Right lobe of liver (tissue), 6 donors: ENCODE measurements at places on chromosomes 7 and 10. TPM values are rescaled to one million over a fixed set of nuclear protein-coding genes. Genes with fewer than 3 reads are reported as not detected.

GRCh38 chr10:128213156-128213555 is 86.9 kb upstream of the MKI67 start:
- no peak overlapping the region for H3K4me3 ChIP-seq
- H3K27me3 ChIP-seq: no peaks in the 10 kb centered on the region
- DNase-seq: no peak
- no peak overlapping the region for H3K27ac ChIP-seq

DNA sequence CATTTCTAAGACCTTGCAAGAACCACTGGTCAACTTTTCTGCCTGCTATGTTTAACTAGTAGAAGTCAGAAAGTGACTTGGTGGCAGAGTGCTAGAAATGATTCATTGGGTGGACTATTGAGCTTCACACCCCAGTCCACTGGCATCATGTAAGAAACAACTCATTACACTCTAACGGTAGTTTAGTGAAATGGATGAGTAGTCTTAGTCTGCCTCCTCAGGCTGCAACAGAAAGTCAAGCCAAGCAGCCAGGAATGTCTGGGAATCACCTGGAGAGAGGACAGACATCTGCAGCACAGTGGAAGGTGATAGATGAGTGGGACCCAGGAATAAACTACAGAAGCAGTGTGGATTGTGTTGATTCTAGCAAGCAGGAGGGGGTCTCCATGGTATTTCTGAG is 125.4 kb downstream of the AUTS2 start:
- no peak overlapping the region for H3K27ac ChIP-seq
- H3K36me3 ChIP-seq: no peaks in the 10 kb centered on the region
- no peaks in the 10 kb centered on the region for H3K4me1 ChIP-seq
- no peaks in the 10 kb centered on the region for H3K27me3 ChIP-seq
- no peak overlapping the region for H3K4me3 ChIP-seq
- DNase-seq: no peak

DNA sequence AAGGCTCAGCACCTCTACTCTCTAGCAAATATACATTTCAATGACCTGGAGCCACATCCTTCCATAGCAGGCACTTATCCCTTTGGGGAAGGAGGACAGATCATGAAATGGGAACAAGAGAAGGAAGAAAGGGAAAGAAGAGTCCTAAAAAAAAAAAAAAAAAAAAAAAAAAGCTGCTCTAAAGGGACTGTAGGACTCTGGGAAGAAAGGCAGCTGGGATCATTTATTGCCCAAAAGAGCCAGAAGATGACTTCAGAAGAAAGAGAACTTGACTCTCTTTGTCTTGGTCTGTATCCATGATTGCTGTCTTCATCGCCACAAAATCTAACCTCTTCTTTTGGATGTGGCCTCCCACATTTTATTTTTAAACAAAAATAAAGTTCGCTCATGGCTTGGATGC is 203.6 kb upstream of the CELF2 start:
- H3K27me3 ChIP-seq: no peaks in the 10 kb centered on the region
- H3K27ac ChIP-seq: no peak overlapping the region
- no peaks in the 10 kb centered on the region for H3K36me3 ChIP-seq
- H3K4me3 ChIP-seq: no peak overlapping the region
- H3K4me1 ChIP-seq: no peaks in the 10 kb centered on the region

- H3K27me3 ChIP-seq: no peaks in the 10 kb centered on the region
- no peak for DNase-seq
- no peak overlapping the region for H3K4me3 ChIP-seq
- H3K36me3 ChIP-seq: no peaks in the 10 kb centered on the region
- peaks cover 6% of the 10 kb centered on the region for H3K4me1 ChIP-seq
- no peak overlapping the region for H3K27ac ChIP-seq
Measured at GRCh38 chr7:122487131-122487530, 182.6 kb upstream of the FEZF1 start.

DNA sequence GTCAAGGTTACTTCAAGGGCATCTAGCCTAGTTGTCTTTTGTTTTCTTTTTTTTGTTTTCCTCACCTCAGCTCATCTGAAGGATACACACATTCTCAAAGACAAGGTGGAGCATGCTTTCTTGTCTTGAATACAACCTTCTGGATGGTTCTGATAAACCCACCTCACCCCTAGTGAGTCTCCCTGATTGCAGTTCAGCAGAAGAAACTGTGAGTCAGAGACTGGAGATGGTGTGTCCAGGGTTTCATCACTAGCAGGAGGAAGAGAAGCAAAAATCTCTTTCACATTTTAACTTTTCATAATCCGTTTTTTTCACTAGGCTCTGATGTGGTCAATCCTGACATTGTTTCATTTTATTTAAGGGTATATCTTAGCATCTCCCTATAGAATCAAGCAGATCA is 143.0 kb upstream of the NRBF2 start:
- H3K36me3 ChIP-seq: no peaks in the 10 kb centered on the region
- H3K27me3 ChIP-seq: no peaks in the 10 kb centered on the region
- DNase-seq: no peak
- H3K4me1 ChIP-seq: no peaks in the 10 kb centered on the region
- H3K4me3 ChIP-seq: no peak overlapping the region

- H3K4me1 ChIP-seq: peaks cover 17% of the 10 kb centered on the region
- H3K4me3 ChIP-seq: no peak overlapping the region
- no peaks in the 10 kb centered on the region for H3K36me3 ChIP-seq
- no peaks in the 10 kb centered on the region for H3K27me3 ChIP-seq
Measured at GRCh38 chr7:41010418-41010817, 692.5 kb downstream of the INHBA start.

DNA sequence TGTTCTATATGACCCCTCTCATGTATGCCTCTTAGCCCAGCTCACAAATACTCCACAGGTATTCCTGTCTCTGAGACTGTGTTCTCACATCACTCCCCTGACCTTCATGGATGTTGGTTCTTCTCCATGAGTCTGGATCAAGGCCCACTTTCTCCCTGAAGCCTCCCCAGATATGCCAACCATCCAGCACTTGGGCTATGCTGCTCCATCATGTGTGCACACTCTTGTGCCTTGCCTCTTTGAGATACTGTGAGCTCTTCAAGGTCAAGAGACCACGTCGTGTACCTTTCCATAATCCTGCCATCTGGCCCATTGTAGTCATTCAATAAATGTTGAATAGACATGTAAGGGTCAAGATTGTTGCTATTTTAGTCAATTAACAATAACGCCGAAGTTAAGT is 30.1 kb upstream of the TM9SF3 start:
- H3K4me1 ChIP-seq: peaks cover 5% of the 10 kb centered on the region
- H3K27me3 ChIP-seq: no peaks in the 10 kb centered on the region

DNA sequence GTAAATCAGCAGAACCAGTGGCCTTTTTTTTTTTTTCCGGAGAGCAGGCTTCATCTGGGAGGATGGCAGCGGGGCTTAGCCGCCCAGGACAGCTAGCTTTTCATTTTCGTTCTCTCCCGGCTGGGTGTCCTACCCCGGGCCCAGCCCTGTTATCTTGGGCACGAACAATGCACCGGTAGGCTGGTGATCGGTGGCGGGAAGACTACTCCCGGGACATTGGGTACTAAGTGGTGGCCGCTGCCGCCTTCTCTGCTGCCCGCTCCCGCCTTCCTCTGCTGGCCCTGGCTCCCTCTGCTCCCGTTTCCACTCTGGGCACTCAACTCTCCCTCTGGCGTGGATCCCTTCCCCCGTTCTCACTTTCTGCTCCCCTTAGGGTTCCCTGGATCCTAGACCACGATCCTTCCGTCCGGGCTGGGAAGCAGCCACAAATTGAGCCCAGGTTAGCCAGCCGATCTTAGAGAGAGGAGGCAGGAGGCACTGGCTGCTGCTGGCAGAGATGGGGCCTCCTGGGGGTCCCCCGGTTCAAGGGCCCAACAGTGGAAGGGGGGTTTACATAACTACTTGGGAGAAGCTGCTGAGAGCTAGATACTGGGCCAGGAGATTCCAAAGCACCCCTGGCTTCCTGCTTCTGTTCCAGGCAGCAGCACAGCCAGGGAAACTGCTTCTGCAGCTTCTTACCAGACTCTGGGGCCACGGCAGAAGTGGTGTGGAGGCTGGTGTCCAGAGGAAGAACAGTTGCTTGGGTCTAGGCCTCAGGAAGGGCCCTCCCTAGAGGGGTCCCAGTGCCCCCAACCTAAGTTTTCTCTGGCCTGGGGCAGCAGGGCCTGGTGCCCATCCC is 1.8 kb downstream of the TLX1 start:
- H3K27ac ChIP-seq: no peak overlapping the region
- no peaks in the 10 kb centered on the region for H3K36me3 ChIP-seq
- H3K27me3 ChIP-seq: peaks cover 58% of the 10 kb centered on the region
- H3K4me3 ChIP-seq: no peak overlapping the region
- DNase-seq: no peak

GRCh38 chr10:83926606-83927005 is 212.7 kb upstream of the GHITM start:
- H3K4me3 ChIP-seq: no peak overlapping the region
- H3K27me3 ChIP-seq: no peaks in the 10 kb centered on the region
- no peak for DNase-seq
- H3K4me1 ChIP-seq: no peaks in the 10 kb centered on the region
- H3K36me3 ChIP-seq: no peaks in the 10 kb centered on the region

GRCh38 chr7:142349670-142350405 is 92.0 kb upstream of the PRSS58 start:
- no peaks in the 10 kb centered on the region for H3K27me3 ChIP-seq
- no peaks in the 10 kb centered on the region for H3K4me1 ChIP-seq

Gene LHPP
- total RNA-seq: 45.0 TPM

Gene GHRHR
- total RNA-seq: not detected

Gene OR9A2
- not detected for total RNA-seq

Gene CCDC146
- total RNA-seq: 7.2 TPM

Gene OR6B1
- total RNA-seq: not detected
